CD4-positive, alpha-beta T cell treated with Interleukin-21 for 1 hour (primary cell): ENCODE measurements at places on chromosomes 4 and X.

GRCh38 chrX:48779399-48779798, 7.0 kb upstream of the GATA1 start:
- no peak for DNase-seq

- no peak for DNase-seq
Measured at GRCh38 chr4:48405924-48406323, 64.6 kb downstream of the SLAIN2 start.

GRCh38 chrX:50000937-50001542, 78.6 kb downstream of the CLCN5 start:
- DNase-seq: no peak

- DNase-seq: no peak
Measured at GRCh38 chr4:156596026-156596425, 375.6 kb downstream of the PDGFC start.

GRCh38 chrX:124256216-124256615, 76.2 kb upstream of the TEX13D start:
- no peak for DNase-seq

DNA sequence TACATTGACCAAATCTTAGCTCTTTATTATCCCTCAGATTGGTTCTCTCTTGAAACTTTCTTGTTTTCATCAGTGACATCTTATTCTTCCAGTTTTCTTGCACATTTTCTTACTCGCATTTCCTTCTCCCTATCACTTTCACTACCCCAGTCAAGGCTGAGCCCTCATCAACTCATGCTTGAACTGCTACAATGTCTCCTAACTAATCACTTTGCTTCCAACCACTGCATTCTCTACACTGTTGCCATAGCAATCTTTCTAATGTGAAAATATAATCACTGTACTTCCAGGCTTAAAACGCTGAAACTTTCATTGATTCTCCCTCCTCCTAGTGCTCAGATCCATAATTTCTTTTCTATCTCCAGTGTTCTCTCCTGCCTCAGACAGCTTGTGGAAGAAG, 22.2 kb upstream of the LPAR4 start:
- DNase-seq: no peak

GRCh38 chr4:98289375-98289774, 28.2 kb downstream of the RAP1GDS1 start:
- DNase-seq: no peak

GRCh38 chr4:5050520-5051277, 581 bp upstream of the STK32B start:
- DNase-seq: peak; percentile 7

GRCh38 chr4:77465271-77465670, 140.3 kb upstream of the CXCL13 start:
- no peak for DNase-seq

DNA sequence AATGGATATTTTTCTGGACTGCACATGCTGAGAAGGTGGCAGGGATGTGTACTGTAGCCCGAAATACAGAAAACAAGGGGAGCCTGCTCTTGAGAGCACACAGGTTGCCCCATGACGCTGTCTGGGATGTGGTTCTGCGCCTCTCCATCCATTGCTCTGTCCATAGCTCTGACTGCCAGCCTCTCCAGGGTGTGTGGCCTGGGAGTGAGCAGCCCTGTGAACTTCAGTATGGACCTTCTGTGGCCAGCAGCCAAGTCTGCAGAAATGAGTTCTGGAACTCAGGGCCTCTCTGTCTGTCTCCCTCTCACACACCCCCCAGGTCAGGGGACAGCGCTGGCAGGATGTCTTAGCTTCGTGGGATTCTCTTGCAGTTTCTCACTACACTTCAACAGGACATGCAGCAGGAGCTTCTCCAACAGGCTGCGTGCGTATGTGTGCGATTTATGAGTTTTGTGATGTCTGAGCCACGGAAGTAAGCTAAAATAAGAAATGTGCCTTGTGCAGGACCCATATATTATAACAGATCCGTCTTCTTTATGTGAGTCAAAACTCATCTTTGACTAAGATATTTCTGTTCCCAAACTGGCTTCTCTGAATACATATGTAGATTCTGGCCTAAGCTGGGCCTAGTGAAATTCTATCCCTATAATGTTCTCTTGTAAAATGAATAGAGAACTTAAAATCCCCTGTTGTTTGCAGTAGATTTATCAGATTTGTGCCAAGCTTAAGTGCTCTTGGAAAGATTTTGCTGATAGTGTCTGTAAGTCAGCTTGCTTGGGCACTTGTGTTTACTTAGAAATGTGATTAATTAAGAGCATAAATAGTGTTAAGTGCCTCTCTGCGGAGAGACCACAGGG, 40.0 kb downstream of the PROM1 start:
- DNase-seq: no peak
